Activated naive CD8-positive, alpha-beta T cell treated with anti-CD3 and anti-CD28 coated beads, Interleukin-2, amount 50 U/mL, for 24 hours (primary cell): ENCODE measurements at places on chromosomes 13 and 19.

GRCh38 chr19:12790628-12791344, 500 bp upstream of the JUNB start:
- peaks cover 11% of the 10 kb centered on the region for H3K36me3 ChIP-seq
- no peak for DNase-seq
- peaks cover 53% of the 10 kb centered on the region for H3K4me1 ChIP-seq
- peak overlapping the region; percentile 93 for H3K4me3 ChIP-seq
- peak overlapping the region; percentile 98 for H3K27ac ChIP-seq

- H3K4me3 ChIP-seq: no peak overlapping the region
- H3K27ac ChIP-seq: no peak overlapping the region
- peaks cover 8% of the 10 kb centered on the region for H3K36me3 ChIP-seq
- H3K27me3 ChIP-seq: no peaks in the 10 kb centered on the region
Observed at GRCh38 chr13:99033814-99034213, 56.0 kb upstream of the DOCK9 start.

DNA sequence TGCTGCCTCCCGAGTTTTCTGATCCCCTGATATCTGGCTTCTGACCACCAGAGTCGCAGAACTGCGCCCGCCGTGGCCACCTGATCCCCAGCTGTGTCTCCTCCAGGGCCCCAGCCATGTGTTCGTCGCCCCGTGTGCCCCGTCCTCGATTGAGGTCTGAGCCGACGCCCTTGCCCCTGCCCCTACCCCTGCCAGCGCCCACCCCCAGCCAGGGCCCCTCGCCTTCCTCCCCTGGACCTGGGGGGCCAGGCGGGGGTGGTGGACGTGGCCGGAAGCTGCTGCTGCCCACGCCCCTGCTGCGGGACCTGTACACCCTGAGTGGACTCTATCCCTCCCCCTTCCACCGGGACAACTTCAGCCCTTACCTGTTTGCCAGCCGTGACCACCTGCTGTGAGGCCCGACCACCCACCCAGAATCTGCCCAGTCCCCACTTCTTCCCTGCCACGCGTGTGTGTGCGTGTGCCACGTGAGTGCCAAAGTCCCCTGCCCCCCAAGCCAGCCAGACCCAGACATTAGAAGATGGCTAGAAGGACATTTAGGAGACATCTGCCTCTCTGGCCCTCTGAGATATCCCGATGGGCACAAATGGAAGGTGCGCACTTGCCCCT, 9.2 kb downstream of the PLPPR2 start:
- DNase-seq: no peak
- H3K4me3 ChIP-seq: no peak overlapping the region
- no peaks in the 10 kb centered on the region for H3K4me1 ChIP-seq

DNA sequence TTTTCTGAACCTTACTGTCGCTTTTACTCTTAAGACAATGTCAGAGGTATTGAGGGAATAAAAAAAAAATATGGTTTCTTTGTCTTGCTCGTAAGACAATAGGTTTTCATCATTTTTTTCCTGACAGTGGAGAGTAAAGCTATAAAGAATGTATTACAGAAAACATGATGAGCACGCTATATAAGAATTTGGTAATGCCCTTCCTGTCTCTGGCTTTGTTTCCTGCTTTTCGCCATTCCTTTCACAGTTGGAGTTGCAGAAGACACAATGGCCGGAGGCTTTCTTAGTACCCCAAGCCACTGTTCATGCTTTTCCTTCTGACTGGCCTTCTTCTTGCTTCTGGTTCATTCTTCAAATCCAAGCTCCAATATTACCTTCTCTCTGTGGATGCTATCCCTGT, 101.0 kb upstream of the DACH1 start:
- H3K36me3 ChIP-seq: no peaks in the 10 kb centered on the region
- DNase-seq: no peak
- no peaks in the 10 kb centered on the region for H3K4me1 ChIP-seq
- no peak overlapping the region for H3K27ac ChIP-seq
- H3K4me3 ChIP-seq: no peak overlapping the region

DNA sequence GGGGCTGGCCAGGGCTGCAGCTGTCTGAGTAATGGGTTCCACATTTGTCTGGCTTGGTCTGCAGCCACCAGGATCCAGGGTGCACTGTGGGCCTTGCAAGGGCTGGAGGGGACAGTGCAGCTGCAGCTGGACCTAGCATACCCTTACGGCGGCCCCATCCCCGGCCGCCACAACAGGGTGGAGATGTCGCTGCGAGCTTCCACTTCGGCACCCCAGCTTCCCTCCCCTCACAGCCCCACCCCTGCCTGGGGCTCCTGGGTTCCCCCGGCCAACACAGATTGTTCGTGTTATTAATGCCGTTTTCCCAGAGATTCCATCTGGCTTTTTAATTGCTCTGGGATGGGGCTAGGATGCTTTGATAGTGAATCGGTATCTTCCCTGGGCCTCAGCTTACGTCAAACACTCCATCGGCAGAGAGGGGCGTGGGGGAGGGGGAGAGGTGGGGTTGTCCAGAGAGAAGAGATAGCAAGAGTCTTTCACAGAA, 5.8 kb downstream of the CEBPA start:
- H3K36me3 ChIP-seq: no peaks in the 10 kb centered on the region
- no peak for DNase-seq
- peaks cover 32% of the 10 kb centered on the region for H3K27me3 ChIP-seq
- peaks cover 1% of the 10 kb centered on the region for H3K4me1 ChIP-seq

DNA sequence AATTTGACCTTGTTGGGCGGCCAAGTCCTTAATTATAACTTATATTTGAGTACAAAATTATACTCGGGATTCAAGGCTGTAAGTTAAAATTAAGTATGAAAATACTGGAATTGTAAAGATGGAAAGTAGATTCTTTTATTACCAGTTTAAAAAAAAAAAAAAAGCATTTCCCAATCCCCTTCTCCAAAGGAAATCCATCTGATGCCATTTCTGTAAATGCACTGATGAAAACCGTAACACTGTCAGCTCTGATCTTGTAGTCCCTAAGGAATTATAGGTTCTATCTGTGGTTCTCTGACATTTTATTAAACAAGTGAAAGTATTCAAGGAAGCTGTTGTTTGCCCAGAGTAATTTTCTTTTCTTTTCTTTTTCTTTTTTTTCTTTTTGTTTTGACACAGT, 41.6 kb upstream of the HNRNPA1L2 start:
- DNase-seq: no peak
- peaks cover 29% of the 10 kb centered on the region for H3K27me3 ChIP-seq
- H3K4me1 ChIP-seq: peaks cover 13% of the 10 kb centered on the region
- no peaks in the 10 kb centered on the region for H3K36me3 ChIP-seq
- peak overlapping the region; percentile 32 for H3K4me3 ChIP-seq

DNA sequence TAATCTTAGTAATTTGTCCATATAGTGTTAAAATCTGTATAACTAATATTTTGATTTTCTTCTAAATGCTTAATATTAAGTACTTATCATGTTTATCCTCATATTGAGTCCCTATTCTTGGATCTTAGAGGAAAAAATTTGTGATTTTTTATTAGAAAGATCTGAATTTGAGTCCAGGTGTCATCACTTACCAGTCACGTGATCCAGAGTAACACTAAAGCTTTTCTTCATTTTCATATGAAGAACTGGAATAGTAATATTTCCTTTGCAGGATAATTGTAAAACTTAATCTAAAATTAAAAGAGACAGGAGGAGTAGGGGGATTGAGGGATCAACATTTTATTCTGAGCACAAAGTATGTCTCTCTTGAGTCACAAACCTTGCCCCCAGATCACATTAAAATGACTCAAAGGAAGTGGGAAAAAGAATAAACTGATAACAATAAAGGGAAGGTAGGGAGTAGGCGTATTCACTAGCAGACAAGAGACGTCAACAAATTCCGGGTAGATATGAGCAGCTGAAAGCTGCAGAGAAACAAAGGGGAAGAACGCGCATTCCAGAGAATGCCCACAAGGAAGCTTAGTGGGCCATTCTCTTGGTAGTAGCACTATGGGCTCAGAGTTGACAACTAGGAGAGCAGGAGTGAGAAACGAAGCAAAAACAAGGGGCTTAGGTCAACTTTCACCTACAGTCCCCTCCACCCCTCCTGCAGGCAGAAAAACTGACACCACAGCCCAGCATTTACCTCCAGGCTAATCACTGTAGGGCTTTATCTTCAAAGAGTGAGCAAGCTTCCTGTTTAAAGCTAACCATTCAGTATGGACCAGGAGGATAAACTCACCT, 123.1 kb downstream of the SPRY2 start:
- no peak for DNase-seq
- H3K27ac ChIP-seq: no peak overlapping the region
- no peaks in the 10 kb centered on the region for H3K36me3 ChIP-seq

DNA sequence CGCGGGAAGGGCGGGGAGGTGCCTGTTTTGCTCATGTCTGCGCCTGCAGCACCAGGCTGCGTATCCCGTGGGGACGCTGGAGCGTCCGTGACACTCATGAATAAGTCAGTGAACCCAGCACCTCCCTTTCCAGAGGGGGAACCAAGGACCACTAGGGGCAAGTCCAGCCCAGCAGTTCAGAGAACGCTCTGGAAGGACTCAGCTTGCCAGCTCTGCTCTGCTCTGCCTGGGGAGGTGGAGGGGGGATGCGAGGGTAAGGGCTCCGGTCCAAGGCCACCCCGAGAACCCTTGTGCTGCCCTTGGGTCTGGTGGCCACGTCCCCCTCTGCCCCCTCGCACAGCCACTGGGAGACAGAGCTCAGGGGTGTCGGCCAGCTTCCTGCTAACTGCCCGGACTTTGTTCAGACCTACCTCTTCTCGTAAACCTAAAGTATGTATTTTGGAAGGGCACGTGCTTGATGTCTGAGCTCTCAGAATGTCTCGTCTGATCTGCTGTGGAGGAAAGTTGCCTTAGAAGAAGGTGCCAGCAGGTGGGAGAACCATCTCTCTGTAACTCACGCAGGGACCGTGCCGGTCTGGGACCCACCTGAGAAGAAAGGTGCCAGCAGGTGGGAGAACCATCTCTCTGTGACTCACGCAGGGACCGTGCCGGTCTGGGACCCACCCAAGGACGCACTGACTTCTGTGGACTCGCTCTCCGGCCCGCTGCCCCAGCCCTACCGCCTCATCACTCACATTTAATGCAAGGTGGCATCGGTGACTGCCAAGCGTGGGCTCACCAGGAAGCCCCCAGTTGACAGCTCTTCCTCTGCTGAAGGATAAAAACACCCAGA, 34.1 kb downstream of the TMEM255B start:
- H3K36me3 ChIP-seq: no peaks in the 10 kb centered on the region
- no peaks in the 10 kb centered on the region for H3K4me1 ChIP-seq
- no peak overlapping the region for H3K4me3 ChIP-seq
- no peak overlapping the region for H3K27ac ChIP-seq

DNA sequence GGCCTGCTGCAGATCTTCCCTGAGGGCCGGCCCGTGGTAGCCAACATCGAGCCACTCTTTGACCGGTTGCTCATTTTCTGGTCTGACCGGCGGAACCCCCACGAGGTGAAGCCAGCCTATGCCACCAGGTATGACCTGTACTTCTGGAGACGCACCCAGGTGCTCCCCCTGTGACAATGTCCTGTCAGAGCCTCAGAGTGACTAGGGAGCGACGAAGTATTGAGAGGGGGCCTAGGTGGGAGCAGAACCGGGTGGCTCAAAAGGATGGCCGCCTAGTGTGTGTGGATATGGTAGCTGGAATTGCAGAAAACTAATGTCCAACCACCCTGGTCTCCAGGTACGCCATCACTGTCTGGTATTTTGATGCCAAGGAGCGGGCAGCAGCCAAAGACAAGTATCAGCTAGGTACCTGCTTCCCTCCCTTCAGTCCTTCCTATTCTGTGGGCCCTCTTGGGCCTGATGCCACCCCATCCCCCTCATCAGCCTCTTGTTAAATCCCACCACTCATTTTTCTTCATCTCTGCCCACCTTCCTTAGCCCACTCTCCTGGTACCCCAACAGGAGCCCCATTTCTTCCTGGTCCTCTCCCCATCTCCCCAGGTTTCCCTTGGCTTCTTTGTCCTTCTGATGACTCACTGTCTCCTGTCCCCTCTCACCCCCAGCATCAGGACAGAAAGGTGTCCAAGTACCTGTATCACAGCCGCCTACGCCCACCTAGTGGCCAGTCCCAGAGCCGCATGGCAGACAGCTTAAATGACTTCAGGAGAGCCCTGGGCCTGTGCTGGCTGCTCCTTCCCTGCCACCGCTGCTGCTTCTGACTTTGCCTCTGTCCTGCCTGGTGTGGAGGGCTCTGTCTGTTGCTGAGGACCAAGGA, 8.4 kb downstream of the EGLN2 start:
- H3K4me1 ChIP-seq: peaks cover 83% of the 10 kb centered on the region
- peaks cover 25% of the 10 kb centered on the region for H3K36me3 ChIP-seq
- no peak for DNase-seq
- no peaks in the 10 kb centered on the region for H3K27me3 ChIP-seq
- no peak overlapping the region for H3K4me3 ChIP-seq
- peak overlapping the region; percentile 93 for H3K27ac ChIP-seq

- H3K4me3 ChIP-seq: no peak overlapping the region
- H3K27me3 ChIP-seq: no peaks in the 10 kb centered on the region
- H3K27ac ChIP-seq: peak overlapping the region; percentile 61
- H3K36me3 ChIP-seq: peaks cover 6% of the 10 kb centered on the region
Observed at GRCh38 chr13:29563941-29564340, 31.5 kb downstream of the SLC7A1 start.

DNA sequence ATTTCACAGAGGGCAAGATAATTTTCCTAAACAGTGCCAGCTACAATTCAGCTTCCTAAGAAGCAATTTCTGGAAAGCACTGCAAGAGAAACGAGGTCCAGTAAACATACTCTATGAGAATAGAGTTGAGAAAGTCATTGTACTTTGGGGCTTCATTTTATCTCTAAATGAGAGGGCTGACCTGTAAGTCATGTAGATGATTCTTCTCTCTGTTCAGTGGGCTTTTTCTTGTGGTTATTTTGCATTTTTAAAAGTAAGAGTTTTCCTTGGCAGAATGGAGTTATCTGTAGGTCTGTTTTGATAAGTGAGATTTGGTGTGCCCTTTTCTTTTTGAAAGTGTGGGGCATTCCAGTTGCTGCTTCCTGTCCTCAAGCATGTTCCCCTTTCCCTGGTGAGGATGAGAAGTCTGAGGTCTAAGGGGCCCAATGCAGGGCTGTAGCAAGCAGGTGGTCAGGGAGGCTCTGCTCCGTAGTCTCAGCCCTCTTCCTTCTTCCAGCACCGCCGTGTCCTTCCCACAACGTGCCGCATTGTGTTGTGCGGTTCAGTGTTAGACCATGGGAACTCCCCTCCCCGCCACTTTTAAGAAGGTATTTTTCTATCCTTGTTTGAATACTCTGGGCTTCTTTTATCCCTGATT, 86.3 kb downstream of the ARHGEF7 start:
- H3K36me3 ChIP-seq: peaks cover 44% of the 10 kb centered on the region
- peak overlapping the region; percentile 58 for H3K4me3 ChIP-seq
- H3K27me3 ChIP-seq: no peaks in the 10 kb centered on the region

DNA sequence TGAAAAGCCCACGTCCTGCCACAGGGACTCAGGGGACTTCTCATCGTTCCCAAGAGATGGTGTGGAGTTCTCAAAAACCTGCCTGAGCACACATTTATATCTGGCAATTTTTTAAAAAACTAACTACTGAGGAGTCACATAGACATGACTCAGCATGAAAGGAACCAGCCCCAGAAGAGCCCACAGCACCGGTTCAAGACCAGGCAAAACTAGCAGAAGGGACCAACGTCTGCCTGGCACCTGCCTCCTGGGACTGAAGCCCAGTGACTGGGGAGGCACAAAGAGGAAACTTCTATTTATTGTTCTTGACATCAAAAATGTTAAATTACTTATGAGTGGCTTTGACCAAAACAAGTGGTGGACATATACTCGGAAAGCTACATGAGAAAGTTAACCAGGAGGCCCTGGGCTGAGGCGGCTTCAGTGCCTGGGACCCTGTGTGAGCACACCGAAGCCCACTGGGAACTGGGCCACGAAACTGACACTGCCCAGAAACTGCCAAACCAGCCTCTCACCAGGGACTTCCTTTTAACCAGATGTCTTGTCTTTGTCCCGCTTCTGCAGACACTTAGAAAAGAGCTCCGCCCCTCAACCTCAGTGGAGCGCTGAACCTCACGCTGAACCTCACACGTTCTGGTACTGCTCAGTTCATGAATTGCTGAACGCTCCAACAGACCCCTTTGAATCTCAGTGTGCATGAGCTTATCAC, 25.7 kb downstream of the C13orf46 start:
- no peak overlapping the region for H3K4me3 ChIP-seq
- no peaks in the 10 kb centered on the region for H3K36me3 ChIP-seq
- no peak overlapping the region for H3K27ac ChIP-seq
- H3K4me1 ChIP-seq: peaks cover 4% of the 10 kb centered on the region
- no peaks in the 10 kb centered on the region for H3K27me3 ChIP-seq
